ENCODE measurements at places on chromosomes 16 and 17.

DNA sequence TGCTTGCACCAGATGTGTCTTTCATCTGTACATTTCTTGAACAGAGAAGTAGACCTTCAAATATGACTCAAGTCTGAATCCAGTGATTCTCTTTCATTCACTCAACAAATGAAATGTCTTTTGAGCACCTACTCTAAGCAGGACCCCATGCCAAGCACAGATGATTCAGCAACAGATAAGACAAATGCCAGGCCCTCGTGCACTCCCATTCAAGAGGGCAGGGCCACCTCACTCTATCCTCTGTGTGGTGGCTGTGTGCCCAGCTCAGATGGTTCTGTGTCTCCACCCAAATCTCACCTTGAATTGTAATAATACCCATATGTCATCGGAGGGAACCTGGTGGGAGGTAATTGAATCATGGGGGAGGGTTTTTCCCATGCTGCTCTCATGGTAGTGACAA, 74.1 kb upstream of the NKD1 start:
- DNase-seq: no peak

GRCh38 chr17:42806249-42806648, 7.6 kb downstream of the CNTD1 start:
- DNase-seq: no peak

- no peak for DNase-seq
Observed at GRCh38 chr17:49454050-49454449, 39.4 kb upstream of the PHB1 start.

DNA sequence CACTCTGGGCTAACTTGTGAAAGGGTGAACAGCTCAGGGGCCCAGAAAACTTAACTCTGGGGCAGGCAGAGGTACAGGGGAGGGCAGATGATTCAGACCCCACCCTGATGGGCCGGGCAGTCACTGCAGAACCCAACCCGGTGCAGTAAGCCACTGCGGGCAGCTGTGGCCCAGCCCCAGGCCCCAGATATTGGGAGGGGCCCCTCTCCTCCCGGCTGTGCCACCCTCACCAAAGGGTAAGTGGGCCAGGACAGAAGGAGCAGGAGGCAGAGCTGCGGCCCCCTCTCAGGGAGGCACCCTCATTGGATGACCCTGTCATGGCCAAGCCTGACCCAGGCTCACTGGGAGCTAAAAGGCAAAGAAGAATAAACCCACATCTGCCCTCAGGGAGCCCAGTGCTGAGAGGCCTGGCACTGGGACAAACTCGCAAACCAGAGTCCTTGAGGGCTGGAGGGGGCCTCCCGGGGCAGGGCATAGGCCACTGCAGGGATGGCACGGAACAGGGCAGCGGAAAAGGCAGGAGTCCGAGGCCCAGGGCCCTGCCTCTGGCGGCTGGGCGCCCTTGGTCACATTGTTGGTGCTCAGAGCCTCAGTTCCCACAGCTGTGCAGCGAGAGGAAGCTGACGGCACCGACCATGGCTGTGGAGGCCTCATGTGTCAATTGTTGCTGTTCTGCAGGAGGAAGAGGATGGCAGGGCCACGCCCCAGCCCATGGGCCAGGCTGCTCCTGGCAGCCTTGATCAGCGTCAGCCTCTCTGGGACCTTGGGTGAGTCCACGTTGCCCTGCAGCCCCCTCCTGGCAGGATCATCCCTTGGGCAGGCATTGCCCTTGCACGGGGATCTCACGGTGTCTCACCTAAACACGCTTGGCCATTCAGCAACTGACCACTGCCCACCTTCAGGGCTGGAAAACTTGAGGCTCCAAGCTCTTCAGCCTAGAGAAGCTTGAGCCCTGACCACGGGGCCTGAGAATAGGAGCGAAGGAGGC, 3.1 kb downstream of the ITGB4 start:
- no peak for DNase-seq

GRCh38 chr17:41363881-41364280, 5.7 kb downstream of the KRT33B start:
- no peak for DNase-seq

DNA sequence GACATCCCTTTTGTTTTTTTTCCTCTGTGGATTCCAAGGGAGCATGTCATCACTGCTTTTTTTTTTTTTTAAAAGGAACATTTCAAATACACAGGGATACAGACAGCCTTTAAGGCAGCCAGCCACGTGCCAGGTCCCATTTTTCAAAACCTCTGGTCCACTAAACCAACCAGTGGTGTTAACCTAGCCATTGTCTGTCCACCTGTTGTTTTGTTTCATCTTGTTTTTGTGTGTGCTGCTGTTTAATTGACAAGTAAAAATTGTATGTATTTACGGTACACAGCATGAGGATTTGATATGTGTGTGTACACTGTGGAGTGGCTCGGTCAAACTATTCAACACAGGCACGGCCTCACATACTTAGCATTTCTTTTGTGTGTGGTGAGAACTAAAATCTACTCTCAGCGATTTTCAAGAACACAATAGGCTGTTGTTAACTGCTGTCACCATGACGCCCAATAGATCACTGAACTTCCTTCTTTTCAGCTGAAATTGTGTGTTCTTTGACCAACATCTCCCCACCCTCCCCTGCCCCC, 19.2 kb downstream of the TMEM114 start:
- peak; percentile 73 for DNase-seq

- no peak for DNase-seq
Observed at GRCh38 chr17:16573466-16573865, 4.5 kb upstream of the ZNF287 start.

DNA sequence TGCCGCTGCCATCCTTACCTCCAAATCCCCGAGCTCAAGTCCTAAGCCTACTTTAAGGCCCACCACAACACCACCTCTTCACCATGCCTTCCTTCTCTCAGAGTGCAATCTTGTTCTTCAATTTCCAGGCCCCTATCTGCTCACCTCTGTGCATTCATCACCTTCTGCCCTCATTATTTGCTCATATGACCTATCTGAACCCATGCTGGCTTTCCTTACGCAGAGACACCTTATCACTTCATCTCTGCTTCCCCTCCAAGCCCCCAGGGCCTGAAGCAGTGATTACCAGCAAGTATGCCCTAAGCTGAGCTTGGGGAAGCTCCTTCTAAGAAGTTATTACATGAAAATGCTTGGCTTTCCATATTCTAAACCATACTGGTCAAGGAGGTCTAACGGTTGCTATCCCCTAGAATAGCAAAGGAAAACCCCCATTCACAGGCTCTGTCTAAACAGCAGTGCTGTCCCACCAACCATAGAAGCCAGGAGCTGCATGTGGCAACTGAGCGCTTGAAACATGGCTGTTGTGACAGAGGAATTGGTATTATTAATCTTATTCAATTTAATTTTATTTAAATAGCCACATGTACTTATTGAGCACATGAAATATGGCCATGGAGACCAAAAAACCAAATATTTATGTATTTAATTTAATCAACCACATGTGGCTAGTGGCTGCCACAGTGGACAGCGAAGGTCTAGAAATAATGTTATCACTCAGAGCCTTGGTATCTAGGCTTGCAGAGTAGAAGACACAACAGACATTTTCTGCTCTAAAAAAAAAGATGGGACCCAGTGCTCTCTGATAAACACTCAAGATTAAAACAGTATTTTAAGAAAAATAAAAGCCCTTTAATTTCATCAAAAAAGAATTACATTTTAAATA, 13.9 kb downstream of the USP7 start:
- DNase-seq: no peak

All from fibroblast of skin of abdomen (primary cell).